Left ventricle myocardium inferior (tissue), 1 donor: ENCODE measurements at places on chromosomes 12 and 14.
A peak's percentile ranks its signal among the peaks of the same experiment; 100 is the strongest.

- DNase-seq, result no peak
Observed at GRCh38 chr12:25276199-25276937, 25.6 kb upstream of the KRAS start.

GRCh38 chr14:56133547-56133946 is 15.3 kb downstream of the PELI2 start:
- no peak for DNase-seq

DNA sequence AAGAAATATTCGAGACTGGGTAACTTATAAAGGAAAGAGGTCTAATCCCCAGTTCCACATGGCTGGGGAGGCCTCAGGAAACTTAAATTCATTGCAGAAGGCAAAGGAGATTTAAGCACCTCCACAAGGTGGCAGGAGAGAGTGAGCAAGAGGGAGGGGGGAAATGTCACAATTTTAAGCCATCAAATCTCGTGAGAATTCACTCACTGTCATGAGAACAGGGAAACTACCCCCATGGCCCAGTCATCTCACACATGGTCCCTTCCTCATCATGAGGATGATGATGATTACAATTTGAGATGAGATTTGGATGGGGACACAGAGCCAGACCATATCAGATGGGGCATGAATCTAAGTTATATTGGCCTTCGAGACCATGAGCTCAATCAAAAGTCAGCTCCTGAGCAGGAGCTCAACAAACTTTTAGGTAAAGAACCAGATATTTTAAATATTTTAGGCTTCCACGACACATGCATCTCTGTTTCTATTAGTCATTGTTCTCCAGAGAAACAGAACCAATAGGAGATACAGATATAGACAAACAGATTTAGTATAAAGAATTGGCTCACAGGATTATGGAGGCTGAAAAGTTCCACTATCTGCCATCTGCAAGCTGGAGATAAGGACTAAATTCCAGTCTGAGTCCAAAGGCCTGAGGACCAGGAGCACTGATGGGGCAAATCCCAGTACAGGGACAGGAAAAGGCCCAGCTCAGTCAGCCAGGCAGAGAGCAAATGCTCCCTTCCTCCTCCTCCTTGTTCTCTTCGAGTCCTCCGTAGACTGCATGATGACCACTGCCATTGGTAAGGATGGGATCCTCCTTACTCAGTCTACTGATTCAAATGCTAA is 24.9 kb downstream of the DGLUCY start:
- no peak for DNase-seq

GRCh38 chr12:78306236-78306635 is 475.5 kb downstream of the NAV3 start:
- no peak for DNase-seq

- no peak for DNase-seq
Observed at GRCh38 chr12:131861261-131862083, 33.0 kb upstream of the ULK1 start.

GRCh38 chr14:75426332-75427125 is 1.3 kb upstream of the JDP2 start:
- DNase-seq, result no peak

GRCh38 chr12:111181143-111181726 is 187.7 kb downstream of the PHETA1 start:
- DNase-seq, result peak; percentile 69
